ENCODE measurements at places on chromosomes 4 and X. TPM values are rescaled to one million over a fixed set of nuclear protein-coding genes. Genes with fewer than 3 reads are reported as not detected.

PCDH11X gene
- 0.40 TPM for total RNA-seq

TMPRSS11D gene
- not detected for total RNA-seq

GAGE12J gene
- not detected for total RNA-seq

TMEM185A gene
- 23.8 TPM for total RNA-seq

LDB2 gene
- total RNA-seq: 147 TPM

PHOX2B gene
- not detected for total RNA-seq

MAGEB10 gene
- not detected for total RNA-seq

PPP1R2C gene
- total RNA-seq: not detected

SPANXB1 gene
- not detected for total RNA-seq

IBSP gene
- 0.37 TPM for total RNA-seq

NLRP2B gene
- total RNA-seq: not detected

SLC49A3 gene
- total RNA-seq: 35.1 TPM

PGAM4 gene
- not detected for total RNA-seq

KIT gene
- total RNA-seq: 74.4 TPM

CASK gene
- total RNA-seq: 68.1 TPM

LRRC66 gene
- total RNA-seq: 0.28 TPM

PLAC1 gene
- total RNA-seq: not detected

CTAG2 gene
- total RNA-seq: not detected

HEPH gene
- 9.5 TPM for total RNA-seq

SLC16A2 gene
- total RNA-seq: 12.1 TPM

MSX1 gene
- 0.82 TPM for total RNA-seq

KLHL15 gene
- total RNA-seq: 5.5 TPM

S100P gene
- total RNA-seq: 64.5 TPM

MAGEA3 gene
- not detected for total RNA-seq

PRR27 gene
- total RNA-seq: not detected

TRIM61 gene
- total RNA-seq: 1.8 TPM

FMR1NB gene
- total RNA-seq: not detected

HSFX3 gene
- not detected for total RNA-seq

AVPR2 gene
- total RNA-seq: 2.5 TPM

NR3C2 gene
- total RNA-seq: 19.5 TPM

PAGE5 gene
- not detected for total RNA-seq

OPRPN gene
- total RNA-seq: not detected

Data from lung (tissue), 17 donors.